Endothelial cell (in vitro differentiated cells): ENCODE measurements at places on chromosomes 6 and 20.

DNA sequence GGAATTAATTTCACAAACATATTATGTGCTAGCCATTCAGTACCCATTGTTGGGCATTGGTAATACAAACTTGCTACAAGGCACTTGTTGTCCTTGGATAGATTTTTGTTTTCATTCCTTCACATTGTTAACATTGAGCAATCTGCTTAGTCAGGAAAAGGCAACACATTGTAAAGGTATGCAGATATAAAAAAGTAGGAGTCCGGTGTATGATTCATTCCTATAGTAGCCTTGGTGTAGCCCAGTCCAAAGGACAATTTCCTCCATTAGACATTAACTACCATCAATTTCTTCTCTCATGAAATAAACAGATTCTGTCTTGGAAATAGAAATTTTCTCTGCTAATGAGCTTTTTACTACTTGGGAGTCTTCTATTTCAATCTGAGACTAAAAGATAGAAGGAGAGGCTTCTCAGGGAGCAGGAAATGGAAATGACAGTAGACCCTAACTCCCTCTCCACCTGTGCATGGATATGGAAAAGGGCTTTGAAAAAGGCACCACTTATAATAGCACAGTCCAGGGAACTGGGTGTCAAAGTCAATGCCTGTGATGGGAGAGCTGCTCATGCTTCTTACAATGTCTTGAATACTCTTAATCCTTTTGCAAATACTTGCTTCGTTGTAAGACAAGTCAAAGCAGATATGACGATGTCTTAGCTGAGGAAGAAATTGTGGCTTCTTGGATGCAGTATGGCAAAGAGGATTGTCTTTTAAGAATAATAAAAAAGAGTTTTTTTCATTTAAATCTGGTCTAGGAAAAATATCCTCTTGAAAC lies 369.4 kb upstream of the CITED2 start:
- no peak for DNase-seq

- no peak for DNase-seq
Measured at GRCh38 chr6:136173519-136174507, 76.3 kb downstream of the MTFR2 start.

DNA sequence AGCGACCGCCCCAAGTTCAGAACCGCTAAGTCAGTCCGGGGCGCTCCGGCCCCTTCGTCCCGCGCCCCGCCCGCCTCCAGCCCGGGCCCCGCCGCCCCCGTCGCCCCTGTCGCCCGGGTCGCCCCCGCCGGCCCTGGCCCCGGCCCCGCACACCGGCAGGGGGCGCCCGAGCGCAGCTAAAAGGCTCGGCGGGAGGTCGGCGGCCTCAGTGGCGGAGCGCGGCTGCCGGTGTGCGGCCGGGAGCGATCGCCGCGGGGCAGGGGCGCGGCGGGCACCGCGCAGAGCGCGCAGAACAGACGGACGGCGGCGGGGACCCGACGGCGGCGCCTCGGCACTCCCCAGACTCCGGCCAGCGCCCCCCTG lies at the start of gene FNDC1:
TSS of gene FNDC1 (plus strand) at position 208 of the 363 bp plus-strand sequence. CDS start 197 bp downstream, outside the sequence.
- peak; percentile 81 for DNase-seq

DNA sequence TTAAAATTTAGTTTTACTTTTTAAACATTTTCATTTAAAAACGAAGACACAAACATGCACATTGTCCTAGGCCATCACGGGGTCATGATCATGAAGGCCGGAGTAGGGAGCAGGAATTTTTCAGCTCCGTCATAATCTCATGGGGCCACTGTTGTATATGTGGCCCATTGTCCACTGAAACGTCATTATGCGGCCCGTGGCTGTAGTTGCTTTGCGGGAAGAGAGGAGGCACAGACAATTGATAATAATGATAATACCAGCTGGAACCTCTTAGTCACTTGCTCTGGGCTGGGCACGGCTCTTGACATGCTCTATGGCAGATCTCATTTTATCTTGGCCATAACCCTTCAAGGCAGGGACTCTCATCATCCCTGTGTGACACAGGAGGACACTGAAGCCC lies 56.5 kb upstream of the FNDC1 start:
- no peak for DNase-seq

DNA sequence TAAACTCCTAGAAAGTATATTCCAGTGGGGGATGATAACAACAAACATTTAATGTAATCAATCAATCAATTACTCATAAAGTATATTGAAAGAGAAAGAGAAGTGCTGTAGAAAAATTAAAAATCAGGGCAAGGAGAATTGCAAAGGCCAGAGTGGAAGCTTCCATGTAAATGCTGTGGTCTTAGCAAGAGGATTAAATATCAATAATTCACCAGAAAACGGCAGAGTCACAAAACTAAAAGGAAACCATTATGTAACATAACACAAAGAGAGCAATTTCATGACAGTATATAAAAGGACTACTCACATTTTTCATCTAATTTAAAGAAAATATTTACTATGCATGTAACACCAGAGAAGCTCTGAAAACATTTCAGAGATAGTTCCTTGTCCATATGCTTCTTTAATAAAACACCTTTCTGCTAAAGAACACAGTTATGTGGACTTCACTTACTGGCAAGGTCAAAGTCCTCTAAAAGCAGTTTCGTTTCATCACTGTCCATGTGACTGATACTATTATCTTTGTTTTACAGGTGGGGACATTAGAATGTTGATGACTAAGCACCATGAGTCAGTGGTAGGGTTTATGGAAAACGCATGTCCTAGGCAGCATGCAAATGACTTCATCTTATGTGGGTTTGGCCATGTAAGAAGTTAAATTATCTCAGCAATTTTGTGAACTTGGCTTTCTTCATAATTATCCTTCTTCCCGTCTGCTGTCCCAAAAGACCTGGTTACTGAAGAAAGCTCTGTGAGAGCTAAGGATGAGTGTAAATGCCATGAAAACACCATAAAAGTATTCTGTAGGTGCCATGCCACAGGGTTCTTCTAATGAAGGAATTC lies 185.8 kb upstream of the TENT5A start:
- no peak for DNase-seq

DNA sequence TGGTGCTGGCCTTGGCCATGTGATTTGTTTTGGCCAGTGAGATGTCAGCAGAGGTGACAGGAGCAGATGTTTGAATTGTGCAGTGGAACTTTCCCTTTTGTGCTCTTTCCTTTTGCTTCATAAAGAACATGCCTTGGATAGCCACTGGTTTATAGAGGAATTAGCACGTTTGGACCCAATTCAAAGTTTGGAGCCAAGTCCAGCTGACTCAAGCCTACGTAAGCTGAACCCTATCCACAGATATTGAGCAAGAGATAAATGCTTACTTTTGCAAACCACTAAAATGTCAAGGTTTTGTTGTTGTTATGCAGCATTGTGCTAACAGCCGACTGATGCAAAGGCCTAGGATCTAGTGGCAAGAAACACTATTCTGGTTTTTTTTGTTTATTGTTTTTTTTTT lies 230.9 kb upstream of the CITED2 start:
- no peak for DNase-seq

DNA sequence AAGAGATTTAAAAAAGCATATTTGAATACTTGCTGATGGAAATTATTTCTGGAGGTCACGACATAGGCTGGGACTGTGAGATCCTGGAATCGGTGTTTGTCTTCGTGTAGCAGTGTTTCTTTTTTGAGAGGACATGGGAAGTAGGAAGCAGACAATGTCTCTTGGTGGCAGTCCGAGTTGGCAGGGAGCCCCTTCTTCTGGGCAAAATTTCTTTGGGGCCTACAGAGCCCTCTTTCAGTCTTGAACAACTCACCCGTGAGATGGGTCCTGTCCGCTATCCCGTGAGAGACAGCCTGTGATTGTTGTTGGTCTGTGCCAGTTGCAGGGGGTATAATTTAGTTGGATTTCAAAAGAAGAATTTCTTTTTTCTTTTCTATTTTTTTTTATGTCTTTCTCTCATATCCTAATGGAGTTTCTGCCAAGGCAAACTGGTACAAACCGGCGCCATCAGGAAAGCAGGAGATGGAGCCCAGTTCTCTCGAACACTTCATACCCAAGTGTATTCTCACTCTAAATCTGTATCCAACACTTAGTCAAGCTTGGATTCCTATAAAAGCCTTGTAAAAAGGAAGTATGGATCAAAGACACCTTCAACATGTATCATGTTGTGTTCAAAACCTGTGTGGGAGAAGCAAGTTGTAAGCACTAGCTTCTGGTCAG lies 785.1 kb downstream of the MAFB start:
- no peak for DNase-seq

DNA sequence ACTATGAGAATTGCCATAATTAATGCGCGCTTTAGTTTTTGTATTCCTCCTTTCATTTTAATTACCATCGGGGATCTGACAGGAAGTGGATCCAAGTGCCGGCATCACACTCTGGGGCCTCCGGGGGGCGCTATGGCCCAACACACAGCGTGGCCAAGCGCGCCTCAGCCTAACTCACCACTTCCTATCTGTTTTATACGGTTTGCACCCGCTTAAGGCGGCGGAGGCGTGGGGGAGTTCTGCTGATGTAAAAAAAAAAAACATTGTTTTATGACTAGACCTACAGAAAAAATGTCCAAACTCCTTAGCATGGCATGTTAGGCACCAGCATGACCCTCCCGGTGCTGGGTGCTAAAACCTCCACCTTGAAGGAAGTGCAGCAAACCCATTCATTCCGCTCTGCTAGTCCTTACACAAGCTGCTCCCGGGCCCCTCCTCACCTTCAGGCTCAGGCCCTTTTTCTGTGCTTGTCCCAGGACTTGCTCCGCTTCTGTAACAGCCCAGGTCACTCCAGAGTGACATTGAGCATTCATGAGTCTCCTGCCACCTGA lies 4.5 kb upstream of the EBF4 start:
- DNase-seq = peak; percentile 73

DNA sequence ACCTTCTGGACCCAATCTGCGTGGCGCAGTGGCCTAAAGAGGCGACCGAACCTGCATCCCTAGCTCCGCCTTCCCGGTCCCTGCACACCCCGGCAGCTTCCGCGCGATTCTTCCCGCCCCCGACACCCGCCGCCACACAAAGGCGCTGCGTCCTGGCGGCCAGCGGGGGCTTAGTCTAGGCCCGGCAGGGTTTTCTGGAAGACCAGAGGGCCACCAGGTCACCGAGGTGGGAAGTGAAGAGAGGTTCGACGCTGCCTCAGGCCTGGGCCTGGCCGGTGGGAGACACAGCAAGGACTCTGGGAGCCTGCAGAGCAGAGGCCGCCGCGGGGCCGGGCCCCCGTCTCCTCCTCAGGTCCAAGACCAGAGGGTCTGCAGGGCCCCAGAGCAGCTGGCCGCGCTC lies 154.9 kb downstream of the OR2B2 start:
- peak; percentile 43 for DNase-seq

DNA sequence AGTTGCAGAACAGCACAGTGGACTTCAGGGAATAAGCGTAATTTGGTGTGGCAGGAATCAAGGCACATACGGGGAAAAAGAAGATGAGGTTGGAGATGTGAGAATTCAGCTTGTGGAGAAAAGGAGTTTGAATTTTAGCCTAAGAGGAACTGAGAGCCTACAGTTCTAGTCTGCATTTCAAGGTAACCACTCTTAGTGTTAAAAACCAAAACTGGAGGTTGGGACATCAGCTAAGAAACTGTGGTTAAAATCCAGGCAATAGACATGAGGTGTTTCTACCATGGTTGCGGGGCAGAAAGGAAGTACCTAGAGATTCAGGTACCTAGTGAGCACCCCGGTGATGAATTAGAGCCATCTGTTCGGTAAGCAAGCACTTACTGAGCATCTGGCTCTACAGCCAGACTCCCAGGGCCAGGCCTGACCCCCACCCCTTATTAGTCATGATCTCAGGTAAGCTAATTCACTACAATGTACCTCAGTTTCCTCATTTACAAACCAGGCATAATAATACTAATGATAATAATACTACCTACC lies 44.4 kb downstream of the FAXC start:
- DNase-seq = no peak

GRCh38 chr20:2246069-2246491 lies 49.7 kb upstream of the TGM3 start:
- DNase-seq = no peak

GRCh38 chr6:41713650-41714291 lies 21.6 kb downstream of the TFEB start:
- no peak for DNase-seq

GRCh38 chr6:14932485-14933182 lies 313.2 kb upstream of the JARID2 start:
- DNase-seq = no peak

GRCh38 chr6:19805129-19805481 lies 32.1 kb upstream of the ID4 start:
- DNase-seq = no peak

DNA sequence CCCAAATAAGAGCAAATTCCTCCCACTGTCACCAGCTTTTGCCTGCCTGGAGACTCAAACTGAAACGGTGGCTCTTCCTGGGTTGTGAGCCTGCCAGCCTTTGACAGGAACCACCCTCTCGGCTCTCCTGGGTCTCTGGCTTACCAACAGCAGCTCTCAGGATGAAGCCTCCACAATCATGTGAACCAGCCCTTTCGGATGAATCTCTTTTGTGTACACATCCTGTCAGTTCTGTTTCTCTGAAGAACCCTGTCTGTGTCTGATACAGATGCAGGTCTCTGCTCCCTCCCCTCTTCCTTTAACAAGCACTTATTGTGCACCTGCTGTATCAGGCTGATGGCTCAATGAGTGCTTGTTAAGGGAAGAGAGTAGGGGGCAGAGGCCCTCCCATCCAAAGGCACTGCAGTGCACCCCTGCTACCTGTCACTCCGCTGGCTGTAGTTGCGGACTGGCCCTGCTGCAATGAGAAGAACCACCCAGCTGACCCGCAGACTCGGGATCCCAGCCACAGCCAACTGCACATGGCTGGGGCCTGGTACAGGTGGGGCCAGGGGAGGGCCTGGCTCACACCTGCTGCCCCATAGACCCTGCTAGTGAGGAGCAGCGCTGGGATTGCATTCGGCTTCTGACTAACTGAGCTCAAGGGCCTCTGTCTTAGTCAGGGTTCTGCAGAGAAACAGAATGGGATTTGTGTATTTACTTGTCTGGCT lies 120.1 kb upstream of the PMEPA1 start:
- no peak for DNase-seq

- no peak for DNase-seq
Measured at GRCh38 chr6:46486181-46486580, 5.1 kb downstream of the RCAN2 start.

GRCh38 chr20:24862606-24863005 lies 86.5 kb upstream of the CST7 start:
- no peak for DNase-seq

DNA sequence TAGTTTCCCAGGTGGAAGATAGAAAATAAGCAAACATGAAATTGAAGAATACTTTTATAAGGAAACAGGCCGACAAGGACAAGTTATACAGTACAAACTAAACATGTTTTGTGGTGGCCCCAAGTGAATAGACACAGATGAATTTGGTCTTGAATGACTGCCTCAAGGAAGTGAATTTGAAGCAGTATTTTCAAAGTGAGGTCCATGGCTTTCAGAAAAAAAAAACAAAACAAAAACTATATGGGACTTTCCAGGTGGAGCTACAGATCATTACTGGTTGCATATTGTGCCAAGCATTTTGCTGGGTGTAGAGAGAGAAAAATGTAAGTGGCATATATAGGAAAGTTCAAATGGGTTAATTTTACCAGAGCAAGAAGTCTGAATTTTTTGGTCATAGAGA lies 68.8 kb downstream of the CYB5R4 start:
- DNase-seq = no peak
